ENCODE measurements at places on chromosomes 16 and 17.

DNA sequence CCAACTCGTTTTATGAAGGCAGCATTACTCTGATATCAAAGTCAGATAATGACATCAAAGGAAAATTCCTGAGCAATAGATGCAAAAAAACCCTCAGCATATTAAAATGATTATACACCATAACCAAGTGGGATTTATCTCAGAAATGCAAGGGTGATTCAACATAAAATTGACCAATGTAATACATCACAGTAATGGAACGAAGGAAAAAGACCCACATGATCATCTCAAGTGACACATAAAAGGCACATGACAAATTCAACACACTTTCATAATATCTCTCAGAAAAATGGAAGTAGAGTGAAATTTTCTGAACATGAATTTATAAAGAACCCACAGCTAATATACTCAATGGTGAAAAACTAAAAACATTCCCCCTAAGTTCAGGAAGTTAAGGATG is 118.8 kb downstream of the ITFG1 start:
- DNase-seq: no peak

- DNase-seq: no peak
Observed at GRCh38 chr17:67137026-67137370, 92.6 kb downstream of the CACNG1 start.

DNA sequence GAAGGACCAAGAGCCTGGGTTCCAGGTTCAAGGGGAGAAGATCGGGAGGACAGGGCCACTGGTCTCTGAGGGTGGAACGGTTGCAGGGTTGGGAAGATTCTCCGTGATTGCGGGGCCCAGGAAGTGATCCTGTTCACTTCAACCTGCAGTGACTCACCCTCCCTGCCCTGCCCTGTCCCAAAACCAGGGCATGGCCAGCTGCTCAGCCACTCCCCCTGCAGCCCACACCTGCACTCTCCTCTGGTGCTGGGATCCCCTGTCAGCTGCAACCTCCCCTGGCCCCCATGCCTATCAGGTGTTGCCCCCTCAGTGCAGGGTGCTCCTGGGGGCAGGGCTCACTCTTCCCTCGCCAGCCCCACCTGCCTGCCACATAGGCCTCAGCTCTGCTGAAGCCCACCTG is 1.1 kb downstream of the RUNDC3A start:
- no peak for DNase-seq

- DNase-seq: no peak
Observed at GRCh38 chr17:33749171-33749570, 456.1 kb upstream of the ASIC2 start.

DNA sequence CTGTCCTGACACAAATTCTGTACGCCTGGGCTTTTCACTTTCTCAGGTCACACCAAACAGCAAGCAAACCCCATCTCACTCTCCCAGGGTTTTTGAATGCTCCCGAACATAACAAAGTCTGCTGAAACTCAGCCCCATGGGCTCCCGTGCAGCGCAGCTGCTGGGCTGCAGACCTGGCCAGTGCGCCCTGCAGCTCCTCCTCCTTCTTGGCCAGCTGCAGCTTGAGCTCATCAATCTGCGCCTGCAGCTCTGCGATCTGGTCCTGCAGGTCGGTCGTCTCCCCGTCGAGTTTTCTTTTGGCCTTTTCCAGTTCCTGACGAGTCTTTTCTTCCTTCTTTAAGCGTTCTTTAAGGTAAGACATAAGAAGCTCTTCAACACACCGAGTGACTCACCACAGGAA is 70.5 kb downstream of the NDEL1 start:
- no peak for DNase-seq

- DNase-seq: no peak
Observed at GRCh38 chr16:22330326-22330725, 33.1 kb downstream of the POLR3E start.

DNA sequence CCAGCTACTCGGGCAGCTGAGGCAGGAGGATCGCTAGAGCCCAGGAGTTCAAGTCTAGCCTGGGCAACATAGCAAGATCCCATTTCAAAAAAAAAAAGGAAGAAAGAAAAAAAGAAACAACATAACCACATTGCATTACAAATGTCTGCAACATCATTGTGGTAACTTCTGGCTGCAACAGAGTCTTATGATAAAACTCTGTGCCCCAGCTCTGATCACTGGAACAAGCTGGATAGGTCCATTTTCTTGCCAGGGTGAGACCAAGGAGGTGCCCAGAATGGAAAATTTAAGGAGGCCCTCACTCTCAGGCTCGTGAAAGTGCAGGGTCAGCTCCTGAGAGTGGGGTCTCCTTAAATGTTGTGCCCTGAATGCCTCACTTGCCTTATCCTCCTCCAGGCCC is 37.8 kb upstream of the KDM8 start:
- no peak for DNase-seq

DNA sequence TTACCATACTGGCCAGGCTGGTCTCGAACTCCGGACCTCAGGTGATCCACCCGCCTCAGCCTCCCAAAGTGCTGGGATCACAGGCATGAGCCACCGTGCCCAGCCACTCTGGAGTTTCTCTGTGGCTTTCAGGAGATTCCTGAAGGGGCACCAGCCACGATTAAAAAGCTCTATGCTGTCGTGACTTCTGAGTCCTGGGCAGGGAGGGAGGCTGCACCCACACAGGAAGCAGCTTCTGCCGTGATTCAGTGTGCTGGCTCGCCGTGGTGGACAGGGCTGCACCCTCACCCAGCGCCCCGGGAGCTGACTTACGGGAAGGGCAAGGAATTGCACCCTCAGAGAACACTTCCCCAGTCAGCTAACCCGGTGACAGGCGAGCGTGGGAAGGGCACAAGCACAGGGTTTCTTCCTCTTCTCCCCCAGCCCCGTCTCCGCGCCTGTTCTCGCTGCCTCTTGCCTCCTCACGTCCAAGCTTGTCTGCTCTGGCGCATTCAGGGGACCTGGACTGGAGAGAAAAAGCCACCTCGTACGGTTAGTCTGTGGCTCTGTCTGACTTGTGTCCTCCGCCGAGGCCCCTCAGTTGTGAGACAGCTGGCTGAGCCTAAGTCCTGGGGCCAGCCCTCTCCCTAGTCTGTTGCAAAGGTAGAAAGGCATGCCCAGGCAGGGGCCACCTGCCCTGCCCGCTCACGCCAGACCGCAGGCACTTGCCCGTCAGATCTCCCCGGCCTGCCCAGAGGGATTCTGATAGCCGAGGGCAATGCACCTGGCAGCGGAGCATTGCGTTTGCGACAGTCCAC is 145.0 kb downstream of the SEC14L1 start:
- DNase-seq: peak; percentile 66

GRCh38 chr17:7715936-7716886 is 1.3 kb upstream of the DNAH2 start:
- DNase-seq: no peak

GRCh38 chr16:72590151-72590937 is 418.4 kb upstream of the PMFBP1 start:
- no peak for DNase-seq

GRCh38 chr16:73068541-73069401 is 20.8 kb upstream of the ZFHX3 start:
- peak; percentile 97 for DNase-seq

DNA sequence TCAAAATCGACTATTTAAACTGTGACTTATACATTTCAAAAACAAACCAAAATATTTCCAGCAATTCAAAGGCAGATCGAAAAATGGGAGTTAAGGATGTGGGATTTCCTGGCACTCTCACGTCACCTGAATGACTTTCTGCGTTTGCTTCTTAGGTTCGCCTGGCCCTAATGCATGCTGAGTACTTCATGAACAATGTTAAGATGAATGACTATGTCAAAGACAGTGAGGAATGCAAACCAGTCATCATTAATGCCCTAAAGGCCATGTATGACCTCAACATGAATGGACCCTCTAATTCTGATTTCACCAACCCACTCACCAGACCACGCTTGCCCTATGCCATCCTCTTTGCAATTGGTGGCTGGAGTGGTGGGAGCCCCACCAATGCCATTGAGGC is 7.3 kb downstream of the KLHL10 start:
- DNase-seq: no peak

- no peak for DNase-seq
Observed at GRCh38 chr16:30054451-30054850, 11.1 kb upstream of the ALDOA start.

DNA sequence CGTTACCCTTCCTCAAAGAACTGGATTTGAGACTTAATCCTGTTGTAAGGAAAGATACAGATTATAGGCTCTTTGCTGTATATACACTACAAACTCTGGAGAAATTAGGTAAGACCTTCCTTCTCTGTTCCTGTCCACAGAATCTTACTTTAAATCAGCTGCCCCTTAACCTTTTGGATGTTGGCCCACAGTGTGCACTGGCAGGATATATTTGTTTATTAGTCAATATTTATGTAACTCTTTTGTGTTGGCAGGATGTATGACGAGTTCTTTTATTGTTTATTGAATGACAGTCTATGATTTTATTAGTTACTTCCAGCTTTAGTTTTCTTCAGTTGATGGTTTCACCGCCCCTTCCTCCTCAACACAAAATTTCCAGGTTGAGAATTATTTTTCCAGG is 19.7 kb downstream of the LRRC36 start:
- DNase-seq: no peak

- no peak for DNase-seq
Observed at GRCh38 chr16:79092846-79093245, 507.7 kb downstream of the MAF start.

DNA sequence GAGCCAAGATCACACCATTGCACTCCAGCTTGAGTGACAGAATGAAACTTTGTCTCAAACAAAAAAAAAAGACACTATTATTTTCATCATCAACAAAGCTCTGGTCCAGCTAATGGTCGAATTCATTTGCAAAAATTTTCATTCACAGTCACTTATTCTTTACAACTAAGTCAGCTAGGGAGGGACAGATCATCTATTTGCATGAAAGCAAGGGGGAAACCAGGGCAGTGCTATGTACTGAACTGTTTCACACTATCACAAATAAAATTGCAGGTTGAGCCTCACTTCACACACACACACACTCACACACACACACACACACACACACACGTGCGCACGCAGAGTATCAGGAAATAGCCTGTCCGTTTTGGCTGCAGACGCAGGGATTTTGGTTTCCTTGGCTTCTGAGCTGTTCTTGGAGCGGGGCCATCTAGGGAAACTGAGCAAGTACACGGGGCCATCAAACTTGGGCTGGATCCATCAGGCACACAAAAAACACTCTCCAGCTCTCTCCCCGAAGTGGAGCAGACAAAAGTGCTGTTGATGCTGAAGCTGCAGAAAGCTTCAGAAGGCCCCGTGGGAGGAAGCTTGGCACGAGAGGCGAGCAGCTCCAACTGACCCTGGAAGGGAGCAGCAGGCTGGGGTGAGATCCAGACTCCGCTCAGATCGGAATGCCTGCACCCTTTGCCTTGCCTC is 44.3 kb upstream of the HELZ start:
- DNase-seq: peak; percentile 75

GRCh38 chr16:27199736-27200135 is 3.6 kb upstream of the KDM8 start:
- no peak for DNase-seq

GRCh38 chr17:67376737-67377487 is at the start of gene PITPNC1:
PITPNC1 (plus strand) TSS chr17:67377281.
- DNase-seq: peak; percentile 80

All from stromal cell of bone marrow (primary cell).